Amygdala (tissue), 56 donors: ENCODE measurements at places on chromosomes 1 and 21.

- DNase-seq: no peak
Observed at GRCh38 chr1:1085911-1086841, 12.1 kb upstream of the RNF223 start.

- DNase-seq: no peak
Observed at GRCh38 chr1:226401355-226402303, 6.3 kb downstream of the PARP1 start.

- DNase-seq: no peak
Observed at GRCh38 chr1:12669529-12670068, 25.7 kb downstream of the AADACL4 start.

GRCh38 chr1:147723691-147724323 is 36.6 kb downstream of the GJA5 start:
- DNase-seq: no peak

- no peak for DNase-seq
Observed at GRCh38 chr1:60133000-60133673, 59.6 kb upstream of the C1orf87 start.

- no peak for DNase-seq
Observed at GRCh38 chr21:41367301-41367944, 5.6 kb downstream of the MX2 start.
